ENCODE measurements at places on chromosomes 1 and 21.

GRCh38 chr1:92096317-92096716 lies 16.2 kb downstream of the BTBD8 start:
- no peak for DNase-seq

DNA sequence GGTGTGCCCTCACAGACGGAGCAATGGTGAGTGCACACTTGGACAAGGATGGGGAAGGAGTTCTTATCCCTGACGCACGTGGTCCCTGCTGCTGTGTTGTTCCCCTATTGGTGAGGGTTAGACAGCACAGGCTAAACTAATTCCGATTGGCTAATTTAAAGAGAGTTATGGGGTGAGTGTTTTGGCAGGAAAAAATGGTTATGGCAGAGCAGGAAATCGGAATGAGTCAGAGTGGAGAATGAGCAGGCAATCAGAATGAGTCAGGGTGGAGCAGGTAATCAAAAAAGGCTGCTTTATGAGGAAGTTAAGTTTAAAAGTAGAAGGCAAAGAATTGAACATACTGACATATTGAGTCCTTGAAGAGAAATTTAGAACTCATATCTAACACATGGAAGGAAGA lies 100.5 kb downstream of the NGF start:
- DNase-seq: no peak

DNA sequence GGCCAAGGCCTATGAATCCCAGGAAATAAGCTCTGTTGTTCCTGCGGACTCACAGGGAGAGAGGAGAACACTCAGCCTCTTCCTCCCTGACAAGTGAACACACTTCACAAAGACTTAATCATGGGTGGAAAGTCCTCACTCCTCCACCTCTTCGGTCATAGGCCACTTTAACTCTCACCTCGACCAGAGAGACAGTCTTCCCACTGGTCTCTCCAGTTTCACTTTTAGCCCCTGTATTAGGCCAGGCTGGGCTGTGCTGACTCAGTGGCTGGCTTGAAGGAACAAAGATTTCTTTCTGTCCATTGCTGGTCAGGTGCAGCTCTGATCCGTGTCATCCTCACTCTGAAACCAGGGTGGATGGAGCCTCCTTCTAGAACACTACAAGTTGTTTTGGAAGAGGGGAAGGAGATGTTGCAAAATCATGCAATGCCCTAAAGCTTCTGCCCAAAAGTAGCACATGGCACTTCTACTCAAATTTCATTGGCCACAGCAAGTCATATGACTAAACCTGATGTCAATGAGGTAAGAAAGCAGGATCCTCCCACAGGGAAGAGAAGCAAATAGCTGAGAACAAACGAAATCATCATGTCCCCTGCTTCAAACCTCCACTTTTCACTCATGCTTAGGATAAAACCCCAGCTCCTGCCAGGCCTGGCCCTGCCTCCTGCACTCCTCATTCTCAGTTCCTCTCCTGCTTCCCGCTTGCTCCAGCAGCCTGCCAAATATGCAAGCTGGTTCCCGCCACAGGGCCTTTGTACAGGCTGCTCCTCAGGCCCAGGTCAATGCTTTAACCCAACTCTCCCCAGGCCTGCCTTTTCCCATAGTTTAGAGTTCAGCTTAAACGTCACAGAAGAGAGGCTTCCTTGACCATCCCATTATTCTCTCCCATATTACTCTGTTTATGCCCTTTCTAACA lies 150.5 kb upstream of the RUNX3 start:
- DNase-seq: no peak

- DNase-seq: no peak
Measured at GRCh38 chr1:24438423-24438901, 22.9 kb downstream of the NIPAL3 start.

- no peak for DNase-seq
Measured at GRCh38 chr1:6918186-6918924, 133.1 kb downstream of the CAMTA1 start.

DNA sequence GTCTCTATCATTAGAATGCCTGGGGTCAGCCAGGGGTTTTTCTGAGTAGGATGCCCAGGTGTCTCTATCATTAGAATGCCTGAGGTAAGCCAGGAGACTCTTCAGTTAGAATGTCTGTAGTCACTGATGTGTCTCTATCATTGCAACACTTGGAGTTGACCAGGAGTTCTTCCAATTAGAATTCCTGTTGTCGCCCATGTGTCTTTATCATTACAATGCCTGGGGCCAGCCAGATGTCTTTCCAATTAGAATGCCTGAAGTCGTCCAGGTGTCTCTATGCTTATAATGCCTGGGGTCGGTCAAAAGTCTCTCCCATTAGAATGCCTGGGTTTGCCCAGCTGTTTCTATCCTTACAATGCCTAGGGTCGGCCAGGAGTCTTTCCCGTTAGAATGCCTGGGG lies 55.8 kb downstream of the RNF187 start:
- DNase-seq: no peak

DNA sequence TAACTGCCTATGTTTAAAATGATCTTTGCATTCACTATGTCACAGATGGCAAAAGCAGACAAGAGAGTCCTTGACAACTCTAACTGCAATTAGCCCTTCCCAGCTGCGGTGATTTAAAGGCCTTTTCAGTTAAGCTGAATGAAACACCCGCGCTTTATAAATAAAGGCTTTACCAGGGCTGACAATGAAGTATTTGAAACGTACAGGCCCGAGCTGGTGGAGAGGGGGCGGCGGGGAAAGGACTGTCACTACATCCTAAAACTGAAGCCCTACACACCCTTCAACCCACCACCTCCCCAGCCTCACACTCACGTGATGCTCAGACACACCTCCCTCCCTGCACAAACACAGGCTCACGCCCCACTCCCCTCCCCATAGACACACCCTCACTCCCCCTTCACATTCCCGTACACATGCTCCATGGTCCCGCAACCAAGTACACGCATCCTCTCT lies 45.5 kb downstream of the GRIK3 start:
- DNase-seq: no peak

- no peak for DNase-seq
Measured at GRCh38 chr21:46325073-46325912, 1.3 kb downstream of the PCNT start.

- DNase-seq: no peak
Measured at GRCh38 chr1:244186372-244186771, 135.3 kb downstream of the ZBTB18 start.

GRCh38 chr1:209095627-209096595 lies 487.6 kb upstream of the CAMK1G start:
- DNase-seq: no peak

DNA sequence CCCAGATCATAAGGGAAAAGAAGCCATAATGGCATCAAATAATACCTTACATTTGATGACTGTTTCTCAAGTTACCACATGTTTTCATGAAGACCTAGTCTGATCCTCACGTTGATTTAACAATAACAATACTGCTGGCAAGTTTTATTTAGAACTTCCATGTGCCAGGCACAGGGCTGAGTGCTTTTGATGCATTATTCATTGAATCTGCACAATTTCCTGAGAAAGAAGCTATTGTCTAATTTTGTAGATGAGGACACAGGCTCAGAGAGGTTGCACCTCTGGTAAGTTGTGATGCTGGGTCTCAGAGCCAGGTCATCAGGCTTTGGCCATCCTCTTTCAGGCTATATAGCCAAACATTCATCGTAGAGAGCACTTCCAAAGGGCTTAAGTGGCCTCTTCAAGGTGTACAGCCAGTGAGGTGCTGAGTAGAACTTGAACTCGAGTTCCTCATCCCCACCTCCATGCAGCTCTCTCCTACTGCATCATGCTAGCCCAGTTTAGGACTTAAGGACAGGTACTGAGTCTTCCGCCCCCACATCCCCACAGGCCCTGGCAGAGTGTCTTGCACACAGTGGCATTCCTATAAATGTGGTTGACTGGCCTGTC lies 8.3 kb upstream of the PEF1 start:
- no peak for DNase-seq

DNA sequence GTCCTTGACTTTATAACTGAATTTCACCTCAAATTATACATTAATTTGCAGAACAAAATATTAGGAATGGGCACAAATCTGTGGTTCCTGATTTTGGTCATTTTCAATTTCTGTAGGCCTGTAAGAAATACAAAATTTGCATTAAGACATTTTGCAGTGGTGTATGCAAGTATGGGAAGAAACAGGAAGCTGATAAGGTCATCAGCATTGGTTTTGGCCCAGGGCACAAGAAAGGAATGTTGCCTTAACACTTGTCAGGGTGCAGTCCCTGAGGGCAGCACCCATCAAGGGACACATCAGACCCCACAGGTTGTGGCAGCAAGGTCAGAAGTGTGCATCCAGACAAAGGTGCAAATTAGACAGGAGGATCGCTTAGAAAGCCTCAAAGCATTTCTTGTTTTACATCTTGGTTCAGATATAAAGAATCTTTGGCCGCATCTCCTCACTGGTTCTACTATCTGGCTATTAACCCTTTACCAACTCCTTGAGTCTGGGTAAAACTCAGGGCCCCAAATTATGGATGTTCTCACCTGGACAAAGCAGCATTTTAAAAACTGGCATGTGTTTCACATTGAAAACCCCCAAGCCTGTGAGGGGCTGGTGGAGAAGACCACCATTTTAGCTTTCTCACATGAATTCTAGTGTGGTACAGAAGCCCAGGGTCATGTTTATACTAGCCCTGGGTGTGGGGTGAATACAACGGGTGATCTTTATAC lies 182.4 kb downstream of the CDC7 start:
- no peak for DNase-seq

DNA sequence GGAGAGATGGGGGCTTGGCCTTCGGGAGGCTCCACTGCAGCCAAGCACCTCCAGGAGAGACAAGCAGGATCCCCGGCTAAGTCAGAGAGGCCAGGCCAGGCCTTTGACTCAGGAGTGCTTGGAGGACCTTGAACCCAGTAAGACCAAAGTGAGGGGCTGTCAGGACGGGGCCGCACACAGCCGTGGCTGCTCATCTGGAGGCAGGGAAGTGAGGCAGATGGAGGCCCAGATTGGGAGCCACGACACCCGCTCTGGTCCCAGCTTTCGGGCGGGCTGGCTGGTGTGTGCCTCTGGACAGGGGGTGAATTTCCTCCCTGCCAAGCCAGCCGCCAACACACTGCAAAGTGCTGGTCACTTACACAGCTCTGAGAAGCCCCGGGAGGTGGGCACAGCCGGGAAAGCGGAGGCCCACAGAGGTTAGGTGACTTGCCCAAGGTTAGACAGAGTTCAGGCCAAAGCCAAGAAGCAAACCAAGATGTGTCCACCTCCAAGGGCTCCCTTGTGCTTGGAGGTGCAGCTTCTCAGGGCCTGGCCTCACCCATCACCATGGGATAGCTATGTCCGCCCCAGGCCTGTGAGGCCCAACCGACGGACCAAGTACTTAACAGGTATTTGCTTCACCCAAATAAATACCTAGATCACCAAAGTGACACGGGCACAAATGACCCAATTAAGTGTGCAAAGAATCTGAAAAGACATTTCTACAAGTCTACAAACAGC lies 58.3 kb downstream of the CHD5 start:
- no peak for DNase-seq

DNA sequence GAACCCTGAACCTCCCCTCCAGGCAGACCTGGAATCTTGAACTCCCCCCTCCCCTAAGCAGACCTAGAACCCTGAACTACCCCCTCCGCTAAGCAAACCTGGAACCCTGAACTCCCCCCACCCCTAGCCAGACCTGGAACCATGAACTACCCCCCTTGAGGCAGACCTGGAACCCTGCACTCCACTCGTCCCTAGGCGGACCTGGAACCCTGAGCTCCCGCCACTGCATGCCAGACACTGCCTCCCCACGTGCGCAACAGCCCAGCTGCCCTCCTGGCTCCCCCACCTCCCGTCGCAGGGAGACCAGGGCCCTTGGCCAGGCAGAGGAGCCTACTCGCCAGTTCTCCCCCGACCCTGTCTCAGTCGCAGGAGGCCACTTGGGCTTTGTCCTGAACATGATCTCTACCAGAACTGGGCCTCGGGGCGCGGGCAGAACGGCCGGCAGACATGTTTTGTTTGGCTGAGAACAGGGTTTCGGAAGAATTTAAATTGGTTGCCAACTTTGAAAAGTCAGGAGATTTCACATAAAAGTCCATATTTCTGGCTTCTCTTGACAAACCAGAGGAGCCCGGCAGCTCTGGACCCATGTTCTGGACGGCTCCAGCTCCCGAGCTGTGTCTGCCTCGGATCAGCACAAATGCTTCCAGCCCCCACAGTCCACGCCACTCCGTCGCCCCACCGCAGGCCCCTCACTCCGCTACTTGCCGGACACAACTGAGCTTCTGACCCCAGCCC lies 9.2 kb upstream of the PLEKHG5 start:
- DNase-seq: no peak

- DNase-seq: no peak
Measured at GRCh38 chr1:177219554-177220458, 49.0 kb downstream of the BRINP2 start.
